Coronary artery (tissue), 2 donors: ENCODE measurements at places on chromosomes 2 and 18.

DNA sequence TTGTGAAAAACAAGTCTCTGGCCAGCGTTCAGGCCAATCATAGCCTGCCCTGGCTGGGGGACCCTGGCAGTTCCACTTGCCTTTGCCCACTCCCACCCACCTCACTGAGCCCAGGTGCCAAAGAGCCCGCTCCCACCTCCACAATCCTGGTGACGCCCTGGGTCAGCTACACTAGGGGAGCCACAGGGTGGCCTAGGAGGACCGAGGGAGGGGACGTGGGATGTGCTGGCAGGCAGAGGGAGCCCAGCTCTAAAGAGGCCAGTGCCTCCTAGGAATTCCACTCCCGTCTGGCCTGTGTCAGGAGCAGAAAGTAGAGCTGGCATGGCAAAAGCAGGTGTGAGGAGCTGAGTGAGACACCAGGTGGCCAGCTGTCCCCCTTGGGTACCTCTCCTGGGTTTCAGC is 49.3 kb downstream of the TNS1 start:
- no peak for DNase-seq

DNA sequence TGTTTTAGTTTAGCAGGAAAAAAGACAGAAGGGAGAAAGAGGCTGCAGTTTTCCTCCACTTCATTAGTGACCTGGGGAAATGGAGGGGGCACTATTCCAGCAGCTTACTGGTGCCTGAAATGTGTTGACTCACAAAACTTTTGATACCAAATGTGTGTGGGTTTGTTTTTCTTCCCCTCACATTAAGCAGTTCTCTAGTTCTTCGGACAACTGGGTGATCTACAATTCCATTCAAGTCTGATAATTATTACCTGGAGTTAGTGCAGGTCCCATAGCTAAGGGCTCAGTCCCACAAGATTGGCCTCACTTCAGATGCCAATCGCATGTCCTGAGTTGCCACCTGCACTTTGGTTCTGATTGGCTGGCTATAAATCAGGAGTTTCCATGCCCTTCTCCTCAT is 28.4 kb downstream of the PMAIP1 start:
- DNase-seq = no peak

GRCh38 chr2:8053216-8053615 is 628.6 kb upstream of the ID2 start:
- no peak for DNase-seq

GRCh38 chr2:232898592-232899543 is 28.8 kb downstream of the SNORC start:
- DNase-seq = peak; percentile 47

GRCh38 chr2:76940559-76940958 is 581.6 kb downstream of the LRRTM4 start:
- DNase-seq = no peak

DNA sequence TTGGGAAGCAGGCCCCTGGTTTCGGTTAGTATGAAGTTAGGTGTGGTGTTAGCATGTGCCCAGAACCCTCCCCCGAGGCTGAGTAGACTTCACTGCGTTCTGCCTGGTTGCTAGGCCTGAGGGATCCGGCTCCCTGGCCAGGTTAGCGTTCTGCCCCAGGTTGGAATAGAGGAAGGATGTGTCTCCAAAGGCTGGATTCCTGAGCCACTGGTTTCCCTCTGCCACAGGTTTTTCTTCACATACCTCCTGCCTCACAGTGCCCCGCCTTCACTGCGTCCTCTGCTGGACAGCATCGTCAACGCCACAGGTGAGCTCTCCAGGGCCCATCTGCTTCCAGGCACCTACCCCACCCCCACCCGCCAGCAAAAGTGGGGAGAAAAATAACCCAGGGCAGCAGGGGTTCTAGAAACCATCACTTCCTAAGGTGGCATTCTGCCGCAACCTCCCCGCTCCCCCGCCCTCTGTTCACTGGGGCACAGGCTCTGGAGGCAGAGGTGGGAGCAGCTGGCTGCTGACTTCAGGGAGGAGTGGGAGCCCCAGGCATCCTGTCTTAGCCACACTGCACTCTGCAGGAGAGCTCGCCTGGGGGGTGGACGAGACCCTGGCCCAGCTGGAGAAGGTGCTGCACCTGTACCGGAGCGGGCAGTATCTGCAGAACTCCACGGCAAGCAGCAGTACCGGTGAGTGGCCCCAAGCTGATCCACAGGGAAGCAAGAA is 7.1 kb downstream of the PKDCC start:
- DNase-seq = no peak

DNA sequence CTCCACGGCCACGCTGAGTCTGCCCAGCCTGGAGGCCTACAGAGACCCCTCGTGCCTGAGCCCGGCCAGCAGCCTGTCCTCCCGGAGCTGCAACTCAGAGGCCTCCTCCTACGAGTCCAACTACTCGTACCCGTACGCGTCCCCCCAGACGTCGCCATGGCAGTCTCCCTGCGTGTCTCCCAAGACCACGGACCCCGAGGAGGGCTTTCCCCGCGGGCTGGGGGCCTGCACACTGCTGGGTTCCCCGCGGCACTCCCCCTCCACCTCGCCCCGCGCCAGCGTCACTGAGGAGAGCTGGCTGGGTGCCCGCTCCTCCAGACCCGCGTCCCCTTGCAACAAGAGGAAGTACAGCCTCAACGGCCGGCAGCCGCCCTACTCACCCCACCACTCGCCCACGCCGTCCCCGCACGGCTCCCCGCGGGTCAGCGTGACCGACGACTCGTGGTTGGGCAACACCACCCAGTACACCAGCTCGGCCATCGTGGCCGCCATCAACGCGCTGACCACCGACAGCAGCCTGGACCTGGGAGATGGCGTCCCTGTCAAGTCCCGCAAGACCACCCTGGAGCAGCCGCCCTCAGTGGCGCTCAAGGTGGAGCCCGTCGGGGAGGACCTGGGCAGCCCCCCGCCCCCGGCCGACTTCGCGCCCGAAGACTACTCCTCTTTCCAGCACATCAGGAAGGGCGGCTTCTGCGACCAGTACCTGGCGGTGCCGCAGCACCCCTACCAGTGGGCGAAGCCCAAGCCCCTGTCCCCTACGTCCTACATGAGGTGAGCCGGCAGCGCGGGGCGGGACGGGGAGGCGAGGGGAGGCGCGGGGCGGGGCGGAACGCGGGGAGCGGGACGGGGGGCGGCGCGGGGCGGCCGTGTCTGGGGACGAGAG is 15.2 kb downstream of the NFATC1 start:
- no peak for DNase-seq

DNA sequence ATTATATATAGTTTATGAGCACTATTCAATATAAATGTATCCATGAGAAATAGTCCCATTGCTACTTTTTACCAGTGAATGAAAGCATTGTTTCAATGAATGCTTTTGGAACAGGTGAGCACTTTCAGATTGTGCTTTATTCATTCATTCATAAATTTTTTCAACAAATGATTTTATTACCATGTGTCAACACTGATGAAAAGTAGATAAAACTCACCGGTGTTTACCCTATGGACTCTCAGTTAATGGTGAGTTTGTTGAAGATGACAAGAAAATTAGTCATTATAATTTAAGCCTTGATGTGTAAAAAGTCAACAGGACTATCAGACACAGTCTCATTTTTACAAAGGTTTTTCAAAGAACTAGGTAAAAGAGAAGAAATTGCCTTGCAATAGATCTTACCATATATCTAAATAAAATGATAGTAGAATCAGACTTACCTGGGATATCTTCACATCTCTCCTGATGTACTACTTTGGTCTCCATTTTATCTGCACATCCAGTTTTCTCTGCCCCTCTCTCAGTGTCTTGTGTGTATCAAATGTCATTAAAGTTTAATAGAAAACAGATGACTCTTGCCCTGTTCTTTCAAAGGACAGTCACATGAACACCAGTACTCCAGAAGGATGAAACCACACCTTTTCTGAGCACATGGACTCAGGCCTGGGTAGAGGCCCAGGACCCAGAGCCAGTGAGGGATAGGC is 325.3 kb upstream of the RND3 start:
- no peak for DNase-seq

DNA sequence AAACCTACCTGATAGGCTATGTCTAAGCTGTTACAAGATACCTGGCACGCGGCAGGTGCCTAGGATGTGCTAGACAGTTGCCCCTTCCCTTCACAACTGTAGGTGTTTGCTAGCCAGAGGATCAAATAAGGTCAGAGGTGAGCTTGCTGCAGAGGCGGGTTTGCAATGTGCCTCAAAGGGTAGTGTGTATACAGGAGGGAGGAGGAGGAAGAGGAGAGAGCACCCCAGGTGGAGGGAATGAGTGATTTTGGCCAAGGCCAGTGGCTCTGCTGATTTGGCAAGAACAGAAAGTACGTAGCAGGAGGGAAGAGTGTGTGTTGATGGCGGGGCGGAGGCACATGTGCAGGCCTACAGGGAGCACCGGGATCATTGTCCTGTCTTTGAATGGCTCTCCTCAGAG is 236.5 kb downstream of the HAUS1 start:
- no peak for DNase-seq

GRCh38 chr2:147045113-147045512 is 799.7 kb upstream of the ACVR2A start:
- DNase-seq = no peak

DNA sequence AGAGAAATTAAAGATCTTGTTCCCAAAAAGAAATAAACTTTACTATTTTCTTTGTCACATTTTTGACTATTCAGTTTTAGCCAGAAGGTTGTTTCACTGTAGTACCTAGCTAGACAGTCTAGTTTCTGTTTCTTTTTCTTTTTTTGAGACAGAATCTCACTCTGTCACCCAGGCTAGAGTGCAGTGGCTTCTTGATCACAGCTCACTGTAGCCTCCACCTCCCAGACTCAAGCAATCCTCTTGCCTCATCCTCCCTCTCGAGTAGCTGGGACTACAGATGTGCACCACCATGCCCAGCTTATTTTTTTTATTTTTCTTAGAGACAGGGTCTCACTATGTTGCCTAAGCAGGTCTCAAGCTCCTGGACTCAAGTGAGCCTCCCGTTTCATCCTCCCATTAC is 2.2 kb downstream of the RBM45 start:
- DNase-seq = no peak

DNA sequence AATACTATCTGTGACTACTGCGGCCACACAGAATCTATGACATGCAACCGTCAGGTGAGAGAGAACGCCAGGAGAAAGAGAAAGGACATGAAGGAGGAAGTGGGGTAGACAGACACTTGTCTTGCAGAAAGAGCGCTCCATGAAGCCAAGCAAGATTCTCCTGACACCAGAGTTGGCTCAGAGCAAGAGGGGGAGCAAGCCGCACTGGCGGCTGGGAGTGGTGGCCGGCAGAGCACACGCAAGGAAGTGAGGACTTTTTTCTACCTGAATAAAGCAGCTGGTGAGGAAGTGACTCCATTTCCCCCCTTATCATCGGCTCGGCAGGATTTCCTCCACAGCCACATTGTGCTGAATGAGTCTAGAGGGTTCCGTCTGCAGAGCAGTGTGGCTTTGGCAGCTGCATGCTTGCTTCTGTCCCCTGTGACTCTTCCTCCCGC is 181.6 kb downstream of the BCL2 start:
- DNase-seq = no peak

- DNase-seq = no peak
Observed at GRCh38 chr2:176976736-176977685, 235.6 kb upstream of the HNRNPA3 start.

GRCh38 chr2:135373702-135374101 is 157.3 kb downstream of the ZRANB3 start:
- no peak for DNase-seq

DNA sequence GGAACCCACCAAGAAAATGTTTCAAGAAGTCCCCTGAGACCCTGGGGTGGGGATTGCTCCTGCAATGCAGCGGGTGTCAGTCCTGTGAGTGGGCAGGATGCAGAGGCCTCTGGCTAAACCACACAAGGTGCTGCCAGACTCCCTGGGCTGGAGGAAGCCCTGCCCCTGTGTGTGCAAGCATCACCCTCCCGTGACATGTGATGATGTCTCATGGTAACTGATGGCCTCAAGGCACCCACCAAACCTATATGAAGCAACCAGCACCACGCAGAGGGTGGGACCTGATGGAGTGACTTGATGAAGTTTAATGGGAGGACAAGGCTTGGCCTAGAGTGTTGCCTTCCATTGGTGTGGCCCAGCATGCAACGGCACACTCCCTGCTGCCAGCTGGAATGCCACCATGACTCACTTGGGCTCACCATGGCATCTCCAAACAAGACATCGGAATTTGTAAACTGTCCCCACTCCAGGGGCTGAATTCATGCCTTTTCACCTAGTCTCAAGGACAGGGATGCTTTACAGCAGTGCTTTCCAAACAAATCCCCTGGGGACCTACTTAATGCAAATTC is 8.7 kb upstream of the SLC14A1 start:
- DNase-seq = no peak

GRCh38 chr18:61596296-61596695 is 263.1 kb downstream of the CDH20 start:
- no peak for DNase-seq

DNA sequence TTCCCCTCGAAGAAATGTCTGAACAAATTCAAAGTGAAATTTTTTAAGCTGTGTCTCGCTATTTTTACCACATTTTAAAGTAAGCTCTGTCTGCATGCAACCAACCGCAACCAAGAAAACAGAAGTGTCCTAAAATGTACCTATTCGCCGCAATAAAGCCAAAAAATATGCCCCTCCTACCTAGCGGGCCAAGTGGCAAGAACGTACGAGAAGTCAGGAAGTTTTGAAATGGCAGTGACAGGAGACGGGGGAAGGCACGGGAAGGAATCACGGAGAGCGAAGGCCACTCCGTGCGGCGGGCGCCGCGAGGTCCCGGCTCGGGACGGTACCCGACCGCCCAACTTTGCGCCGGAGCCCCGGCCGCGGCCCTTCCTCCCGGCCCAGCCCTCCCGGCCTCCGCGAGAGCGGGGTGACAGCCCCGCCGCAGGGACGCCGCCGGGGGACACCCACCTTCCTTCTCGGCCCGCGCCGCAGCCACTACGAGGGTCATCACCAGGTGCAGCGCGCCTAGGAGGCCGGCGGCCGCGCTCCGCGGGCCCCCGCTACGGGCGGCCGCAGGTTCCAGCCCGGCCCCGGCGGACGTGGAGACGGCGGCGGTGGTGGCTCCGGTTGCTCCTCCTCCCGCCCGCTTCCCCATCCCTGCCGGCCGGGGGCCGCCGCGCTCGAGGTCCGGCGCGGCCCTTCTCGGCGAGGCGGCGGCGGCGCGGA is 568 bp downstream of the TMEM131 start:
- no peak for DNase-seq

GRCh38 chr2:118816669-118817068 is 30.8 kb downstream of the EN1 start:
- no peak for DNase-seq

GRCh38 chr2:113755035-113755834 is 1.2 kb downstream of the SLC35F5 start:
- DNase-seq = no peak

- DNase-seq = no peak
Observed at GRCh38 chr2:241156971-241157441, 6.7 kb downstream of the PPP1R7 start.

- DNase-seq = no peak
Observed at GRCh38 chr18:35522130-35522959, 24.6 kb upstream of the INO80C start.

GRCh38 chr2:145412155-145412554 is 892.2 kb upstream of the ZEB2 start:
- DNase-seq = no peak

GRCh38 chr2:9972621-9973479 is 21.4 kb downstream of the GRHL1 start:
- DNase-seq = no peak

- no peak for DNase-seq
Observed at GRCh38 chr18:12154361-12154760, 60.7 kb downstream of the ANKRD62 start.

GRCh38 chr2:147910990-147911473 is 66.2 kb downstream of the ACVR2A start:
- DNase-seq = no peak
